ENCODE measurements at places on chromosomes 1 and 21.
A peak's percentile ranks its signal among the peaks of the same experiment; 100 is the strongest.

DNA sequence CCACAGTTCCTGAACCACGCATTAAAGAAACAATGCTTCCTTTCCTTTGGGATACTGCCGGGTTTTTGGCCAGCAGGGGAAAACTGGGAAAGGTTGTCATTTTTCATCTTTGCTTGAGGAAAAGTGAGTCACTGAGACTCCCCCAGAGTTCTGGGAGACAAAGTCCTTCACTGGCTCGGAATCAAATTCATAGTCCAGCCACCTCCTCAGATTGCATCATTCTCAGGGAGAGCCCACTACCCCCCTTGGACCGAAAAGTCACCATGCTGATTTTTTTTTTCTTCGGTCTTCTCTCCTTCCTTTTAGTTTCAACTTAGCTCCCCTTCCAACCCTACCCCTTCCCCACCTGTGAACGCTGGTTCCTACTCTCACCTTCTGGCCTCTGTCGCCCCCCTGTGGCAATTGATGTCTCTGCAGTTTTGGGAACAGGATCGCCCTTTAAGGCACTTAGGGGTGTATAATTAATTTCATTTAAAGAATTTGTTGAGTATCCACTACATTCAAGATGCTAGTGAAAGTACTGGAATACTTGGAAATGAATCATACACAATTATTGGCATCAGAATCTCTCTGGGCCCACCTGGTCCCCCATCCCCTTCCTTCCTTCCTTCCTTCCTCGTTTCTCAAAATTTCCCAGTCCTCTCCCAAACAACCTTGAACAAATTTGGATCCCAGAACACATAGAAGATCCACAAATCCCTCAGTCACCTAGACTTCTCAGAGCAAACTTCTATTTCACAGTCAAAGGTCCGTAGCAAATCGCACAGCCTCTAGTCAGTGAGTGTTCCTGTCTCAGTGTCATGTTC is 6.9 kb downstream of the ACKR1 start:
- H3K4me1 ChIP-seq: peaks cover 37% of the 10 kb centered on the region
- peaks cover 9% of the 10 kb centered on the region for H3K27me3 ChIP-seq
- no peak overlapping the region for H3K27ac ChIP-seq
- H3K36me3 ChIP-seq: no peaks in the 10 kb centered on the region
- H3K4me3 ChIP-seq: no peak overlapping the region

- DNase-seq: no peak
- no peaks in the 10 kb centered on the region for H3K27me3 ChIP-seq
- H3K4me1 ChIP-seq: no peaks in the 10 kb centered on the region
- H3K4me3 ChIP-seq: no peak overlapping the region
Measured at GRCh38 chr1:230016159-230016558, 50.9 kb upstream of the GALNT2 start.

DNA sequence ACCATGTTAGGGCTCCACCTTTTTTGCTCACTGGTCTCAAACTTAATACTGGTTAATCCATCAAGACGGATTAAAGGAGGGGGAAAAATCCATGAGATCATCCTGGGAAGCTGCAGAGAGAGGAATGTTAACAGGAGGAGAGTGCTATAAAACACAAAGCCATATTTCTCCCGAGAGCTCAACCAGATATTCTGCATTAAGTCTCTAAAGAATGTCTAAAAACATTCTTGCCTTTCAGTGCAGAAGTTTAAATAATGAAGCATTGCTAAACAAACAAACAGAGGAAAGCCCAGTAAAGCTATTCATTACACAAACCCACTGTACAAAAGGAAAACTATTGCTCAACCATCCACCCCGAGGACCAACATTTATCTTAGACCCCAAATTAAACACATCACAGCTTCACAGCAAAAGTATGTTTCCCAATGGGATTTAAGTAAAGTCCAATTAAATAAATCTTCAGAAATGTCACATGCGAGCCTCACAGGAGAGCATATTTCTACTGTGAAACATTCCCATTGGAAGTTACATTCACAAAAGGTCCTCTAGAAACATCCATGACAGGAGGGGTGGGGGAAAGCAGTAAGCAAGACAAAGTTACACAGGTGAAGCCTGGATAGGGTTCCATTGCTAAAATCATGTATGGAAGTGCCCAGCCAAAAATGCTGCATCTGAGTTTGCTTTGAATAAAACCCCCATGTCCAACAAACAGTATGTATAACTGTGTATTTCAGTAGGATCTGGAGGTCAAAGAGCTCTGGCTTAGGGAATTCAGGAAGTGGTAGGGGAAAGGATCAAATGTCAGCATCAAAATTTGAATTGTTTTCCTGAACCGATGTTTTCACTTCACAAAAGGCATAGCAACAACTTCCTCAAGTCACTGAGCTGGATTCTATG is 23.3 kb downstream of the DUSP10 start:
- H3K27ac ChIP-seq: no peak overlapping the region
- H3K4me3 ChIP-seq: no peak overlapping the region
- DNase-seq: no peak
- H3K4me1 ChIP-seq: peaks cover 34% of the 10 kb centered on the region

GRCh38 chr21:31901315-31901714 is 28.5 kb downstream of the HUNK start:
- H3K4me3 ChIP-seq: no peak overlapping the region
- peaks cover 3% of the 10 kb centered on the region for H3K4me1 ChIP-seq
- no peak for DNase-seq
- H3K27me3 ChIP-seq: no peaks in the 10 kb centered on the region
- H3K27ac ChIP-seq: no peak overlapping the region

DNA sequence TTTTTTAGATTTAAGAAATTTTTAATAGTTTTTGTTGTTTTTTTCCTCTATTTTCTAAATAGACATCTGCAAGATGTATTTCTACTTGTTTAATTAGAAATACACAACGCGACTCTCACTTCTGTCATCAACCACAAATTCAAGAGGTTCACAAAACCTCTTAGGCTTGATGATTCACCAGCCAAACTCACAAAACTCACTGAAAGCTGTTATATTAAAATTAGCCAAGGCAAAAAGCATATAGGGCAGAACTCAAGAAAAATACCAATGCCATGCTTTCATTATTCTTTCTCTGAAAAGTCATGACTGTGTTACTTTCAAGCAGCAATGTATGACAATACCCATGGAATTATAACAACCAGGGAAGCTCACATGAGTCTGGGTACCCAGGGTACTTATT is 487.0 kb upstream of the RGS18 start:
- H3K27me3 ChIP-seq: no peaks in the 10 kb centered on the region
- H3K36me3 ChIP-seq: no peaks in the 10 kb centered on the region
- DNase-seq: no peak
- no peaks in the 10 kb centered on the region for H3K4me1 ChIP-seq

DNA sequence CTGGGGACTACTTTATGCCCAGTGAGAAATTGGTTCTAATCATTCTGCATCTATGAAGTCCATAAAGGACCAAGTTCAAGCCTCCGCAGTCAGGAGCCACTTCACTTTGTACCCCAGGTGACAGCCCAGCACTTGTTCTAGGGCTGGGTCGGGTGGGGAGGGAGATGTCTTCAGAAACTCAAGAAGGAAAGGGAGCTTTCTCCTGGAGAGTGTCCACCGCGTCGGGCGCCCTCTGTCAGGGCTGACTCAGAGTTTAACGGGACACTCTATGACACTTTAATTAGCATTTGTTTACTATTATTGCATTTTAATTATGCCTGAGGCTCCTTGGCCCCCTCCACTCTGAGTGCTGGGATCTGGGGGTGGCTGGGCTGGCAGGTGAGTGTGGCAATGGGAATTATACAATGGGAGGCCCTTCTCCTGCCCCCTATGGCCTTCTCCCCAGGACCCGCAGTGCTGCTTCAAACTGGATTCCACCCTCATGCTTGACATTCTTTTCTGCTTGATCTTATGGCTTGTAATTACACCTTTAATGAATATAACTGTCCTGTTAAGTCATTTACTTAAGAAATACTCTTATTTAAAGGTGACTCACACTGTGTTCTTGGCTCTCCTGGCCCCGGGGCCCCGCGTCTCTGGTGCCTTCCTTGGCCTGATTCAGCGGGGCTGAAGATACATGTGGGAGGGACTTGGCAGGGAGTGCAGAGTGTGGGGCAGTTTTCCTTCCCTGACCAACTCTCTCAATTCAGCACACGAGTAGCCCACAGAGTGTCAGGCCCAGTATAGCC is 136.6 kb downstream of the PLXNA2 start:
- H3K36me3 ChIP-seq: no peaks in the 10 kb centered on the region
- H3K27ac ChIP-seq: peak overlapping the region; percentile 4
- peaks cover 6% of the 10 kb centered on the region for H3K27me3 ChIP-seq
- DNase-seq: no peak

GRCh38 chr1:68453060-68453670 is 3.4 kb upstream of the RPE65 start:
- H3K4me1 ChIP-seq: no peaks in the 10 kb centered on the region
- DNase-seq: no peak
- H3K27ac ChIP-seq: no peak overlapping the region
- H3K27me3 ChIP-seq: peaks cover 2% of the 10 kb centered on the region
- no peak overlapping the region for H3K4me3 ChIP-seq

DNA sequence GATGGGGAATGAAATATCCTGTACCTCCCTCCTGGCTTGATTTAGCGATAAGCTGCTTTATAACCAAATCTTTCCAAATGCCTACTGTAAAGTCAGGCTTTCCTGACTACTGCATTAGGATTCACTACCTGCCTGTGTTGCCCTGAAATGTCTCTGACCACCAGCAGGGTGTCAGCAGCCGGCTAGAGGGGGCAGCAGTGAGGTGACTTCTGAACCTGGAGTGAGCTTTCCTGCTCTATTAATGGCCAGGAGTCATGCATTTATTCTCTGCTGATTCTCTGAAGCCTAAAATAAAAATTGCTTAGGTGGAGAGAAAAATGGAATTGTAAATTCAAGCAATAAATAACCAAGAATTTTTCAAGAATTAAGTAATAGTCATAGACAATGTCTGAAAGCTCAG is 2.5 kb downstream of the BACE2 start:
- peaks cover 17% of the 10 kb centered on the region for H3K27me3 ChIP-seq
- no peak overlapping the region for H3K4me3 ChIP-seq
- DNase-seq: peak; percentile 74
- no peaks in the 10 kb centered on the region for H3K36me3 ChIP-seq
- H3K27ac ChIP-seq: no peak overlapping the region

DNA sequence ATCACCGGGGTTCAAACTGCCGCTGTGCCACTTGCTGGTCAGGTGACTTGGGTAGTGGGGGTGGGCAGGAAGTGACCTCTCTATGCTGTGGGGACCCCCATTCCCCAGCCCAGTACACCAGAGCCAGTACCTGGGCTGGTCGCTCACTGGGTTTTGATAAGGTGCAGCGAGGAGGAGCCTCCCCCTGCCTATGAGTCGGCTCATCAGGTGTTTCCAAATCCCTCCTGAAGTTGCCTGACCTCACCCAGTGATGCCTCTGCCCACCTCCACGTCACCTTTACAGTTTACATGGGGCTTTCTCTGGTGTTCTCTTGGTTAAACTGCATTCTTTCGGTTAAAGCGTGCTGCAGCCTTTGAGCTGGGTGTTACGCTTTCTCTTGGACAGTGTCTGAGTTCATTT is 58.2 kb downstream of the ARHGEF10L start:
- peaks cover 37% of the 10 kb centered on the region for H3K4me1 ChIP-seq
- H3K36me3 ChIP-seq: peaks cover 3% of the 10 kb centered on the region
- no peak overlapping the region for H3K4me3 ChIP-seq
- H3K27me3 ChIP-seq: peaks cover 5% of the 10 kb centered on the region

DNA sequence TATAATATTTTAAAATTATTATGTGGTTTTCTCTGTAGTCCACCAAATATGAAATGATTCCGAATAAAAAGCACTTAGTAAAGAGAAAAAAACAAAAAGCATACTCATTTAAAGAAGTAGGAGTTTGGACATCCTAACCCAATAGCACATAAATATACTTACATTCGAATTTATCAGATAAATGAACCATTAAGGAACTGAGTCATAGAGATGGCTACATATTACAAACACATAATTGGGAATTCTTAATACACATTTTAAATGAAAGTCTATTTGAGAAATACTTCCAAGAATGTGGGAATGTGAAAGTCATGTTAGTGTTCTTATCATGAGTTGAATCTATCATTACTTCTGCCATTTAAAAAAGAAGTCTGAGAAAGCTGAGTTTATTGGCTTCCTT is 75.0 kb downstream of the USP24 start:
- no peak overlapping the region for H3K27ac ChIP-seq
- no peaks in the 10 kb centered on the region for H3K36me3 ChIP-seq
- no peaks in the 10 kb centered on the region for H3K4me1 ChIP-seq
- DNase-seq: no peak
- no peak overlapping the region for H3K4me3 ChIP-seq

GRCh38 chr1:1678581-1679380 is 13.8 kb downstream of the SLC35E2B start:
- peak; percentile 74 for DNase-seq
- peaks cover 23% of the 10 kb centered on the region for H3K4me1 ChIP-seq
- H3K4me3 ChIP-seq: peak overlapping the region; percentile 55
- no peaks in the 10 kb centered on the region for H3K36me3 ChIP-seq

GRCh38 chr1:70171512-70171911 is 33.9 kb downstream of the LRRC40 start:
- H3K4me1 ChIP-seq: peaks cover 11% of the 10 kb centered on the region
- DNase-seq: no peak
- no peak overlapping the region for H3K4me3 ChIP-seq
- no peak overlapping the region for H3K27ac ChIP-seq

- no peaks in the 10 kb centered on the region for H3K4me1 ChIP-seq
- H3K27me3 ChIP-seq: no peaks in the 10 kb centered on the region
- DNase-seq: no peak
- peaks cover 10% of the 10 kb centered on the region for H3K36me3 ChIP-seq
- H3K4me3 ChIP-seq: no peak overlapping the region
Measured at GRCh38 chr1:5599541-5599940, 392.7 kb downstream of the NPHP4 start.

DNA sequence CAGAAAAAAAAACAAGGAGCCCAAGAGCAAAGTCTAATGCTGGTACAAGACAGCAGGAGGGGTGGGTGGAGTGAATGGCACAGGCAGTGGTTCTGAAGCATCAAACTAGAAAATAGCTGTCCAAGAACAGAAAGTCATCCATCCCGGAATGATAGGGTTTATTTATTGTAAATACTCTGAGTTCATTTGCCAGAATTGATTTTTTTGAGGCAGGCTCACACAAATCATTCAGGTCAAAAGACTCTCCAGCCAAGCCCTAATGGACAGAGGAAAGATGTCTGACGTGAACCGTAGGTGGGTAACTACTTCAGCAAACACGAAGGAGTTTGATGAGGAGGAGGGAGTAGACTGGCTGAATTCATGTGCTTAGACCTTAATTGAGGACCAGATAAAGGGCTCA is 13.8 kb upstream of the DISP1 start:
- no peak overlapping the region for H3K27ac ChIP-seq
- H3K27me3 ChIP-seq: peaks cover 4% of the 10 kb centered on the region
- no peak for DNase-seq
- H3K4me3 ChIP-seq: no peak overlapping the region

- H3K27me3 ChIP-seq: no peaks in the 10 kb centered on the region
- H3K4me3 ChIP-seq: no peak overlapping the region
- no peak overlapping the region for H3K27ac ChIP-seq
Measured at GRCh38 chr1:62585469-62586155, 11.7 kb upstream of the ANGPTL3 start.

DNA sequence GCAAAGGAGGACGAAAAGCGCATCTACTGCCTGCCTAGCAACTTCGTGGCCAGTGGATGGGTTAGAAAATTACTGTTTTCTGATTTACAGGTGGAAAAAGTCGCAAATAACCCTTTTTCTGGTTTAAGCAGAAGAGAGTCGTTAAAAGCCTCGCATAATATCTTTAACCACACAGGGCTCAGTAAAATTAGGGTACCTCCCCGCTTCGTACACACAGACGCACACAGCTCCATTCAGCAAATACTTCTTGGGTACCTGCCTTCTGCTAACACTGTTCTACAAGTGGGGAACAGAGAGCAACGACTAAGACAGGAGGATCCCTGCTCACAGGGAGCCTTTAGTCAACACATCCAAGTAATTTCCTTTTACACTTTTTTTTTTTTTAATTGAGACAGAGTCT is 704 bp downstream of the ALG6 start:
- peaks cover 9% of the 10 kb centered on the region for H3K36me3 ChIP-seq
- H3K27ac ChIP-seq: peak overlapping the region; percentile 75
- H3K4me1 ChIP-seq: peaks cover 2% of the 10 kb centered on the region
- peak overlapping the region; percentile 97 for H3K4me3 ChIP-seq
- H3K27me3 ChIP-seq: peaks cover 7% of the 10 kb centered on the region
- DNase-seq: no peak

All from glutamatergic neuron (in vitro differentiated cells).